ENCODE measurements at places on chromosomes 12 and 14.

- no peak for DNase-seq
Observed at GRCh38 chr14:69324341-69324931, 64.5 kb downstream of the GALNT16 start.

GRCh38 chr12:6852651-6853354 is 853 bp downstream of the USP5 start:
- peak; percentile 59 for DNase-seq

- DNase-seq, result no peak
Observed at GRCh38 chr14:98953551-98954348, 318.2 kb downstream of the BCL11B start.

DNA sequence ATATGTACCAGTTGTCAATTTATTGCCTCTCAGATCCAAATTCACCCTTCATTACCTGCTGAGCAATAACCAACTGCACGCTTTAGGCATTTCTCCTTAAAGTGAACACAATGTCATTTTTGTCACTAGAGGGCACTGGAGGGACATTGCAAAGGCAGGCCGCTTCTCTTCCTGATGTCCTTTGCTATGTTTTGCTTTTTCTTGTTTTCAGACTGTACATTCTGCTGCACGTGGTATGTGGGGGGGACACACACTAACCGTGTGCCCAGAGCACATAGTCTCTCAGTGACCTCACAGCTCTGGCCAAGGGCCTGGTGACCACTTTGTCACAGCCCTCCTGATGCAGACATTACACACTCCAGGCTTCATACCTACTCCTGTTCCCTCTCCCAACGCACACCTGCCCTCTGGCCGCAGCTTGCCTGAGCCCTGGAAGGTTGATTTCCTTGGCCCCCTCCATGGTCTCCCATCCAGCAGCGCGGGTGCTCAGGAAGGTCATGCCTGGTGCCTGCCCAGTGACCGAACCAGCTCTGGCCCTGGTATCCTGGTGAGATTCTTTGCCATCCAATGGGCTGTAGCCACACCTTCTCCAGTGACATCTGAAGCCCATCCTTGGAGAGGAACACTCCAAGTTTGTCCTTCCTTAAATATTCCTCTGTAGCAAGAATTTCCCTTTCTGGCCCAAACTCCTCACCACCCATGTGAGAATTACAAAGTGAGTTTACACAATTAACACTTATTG is 39.9 kb downstream of the MYO1H start:
- DNase-seq, result no peak

DNA sequence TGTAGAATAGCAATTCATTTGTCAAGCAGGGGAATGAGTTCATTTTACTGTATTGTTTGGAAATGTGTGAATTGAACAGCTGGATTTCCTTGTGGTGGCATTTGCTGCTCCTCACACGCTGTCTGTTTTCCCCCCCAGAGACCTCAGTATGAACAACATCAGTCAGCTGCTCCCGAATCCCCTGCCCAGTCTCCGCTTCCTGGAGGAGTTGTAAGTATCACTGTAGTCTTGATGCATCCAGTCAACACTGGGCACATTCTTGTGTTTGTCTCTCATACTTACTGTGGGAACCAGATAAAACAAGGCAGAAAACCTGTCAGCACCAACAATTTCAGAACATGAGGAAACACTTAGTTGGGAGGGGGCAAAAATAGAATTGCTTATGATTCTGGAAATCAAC is 64.9 kb downstream of the LGR5 start:
- DNase-seq, result no peak

GRCh38 chr14:70906793-70907175 is 475 bp upstream of the PCNX1 start:
- DNase-seq, result no peak

GRCh38 chr14:29911810-29912209 is 15.8 kb downstream of the PRKD1 start:
- no peak for DNase-seq

DNA sequence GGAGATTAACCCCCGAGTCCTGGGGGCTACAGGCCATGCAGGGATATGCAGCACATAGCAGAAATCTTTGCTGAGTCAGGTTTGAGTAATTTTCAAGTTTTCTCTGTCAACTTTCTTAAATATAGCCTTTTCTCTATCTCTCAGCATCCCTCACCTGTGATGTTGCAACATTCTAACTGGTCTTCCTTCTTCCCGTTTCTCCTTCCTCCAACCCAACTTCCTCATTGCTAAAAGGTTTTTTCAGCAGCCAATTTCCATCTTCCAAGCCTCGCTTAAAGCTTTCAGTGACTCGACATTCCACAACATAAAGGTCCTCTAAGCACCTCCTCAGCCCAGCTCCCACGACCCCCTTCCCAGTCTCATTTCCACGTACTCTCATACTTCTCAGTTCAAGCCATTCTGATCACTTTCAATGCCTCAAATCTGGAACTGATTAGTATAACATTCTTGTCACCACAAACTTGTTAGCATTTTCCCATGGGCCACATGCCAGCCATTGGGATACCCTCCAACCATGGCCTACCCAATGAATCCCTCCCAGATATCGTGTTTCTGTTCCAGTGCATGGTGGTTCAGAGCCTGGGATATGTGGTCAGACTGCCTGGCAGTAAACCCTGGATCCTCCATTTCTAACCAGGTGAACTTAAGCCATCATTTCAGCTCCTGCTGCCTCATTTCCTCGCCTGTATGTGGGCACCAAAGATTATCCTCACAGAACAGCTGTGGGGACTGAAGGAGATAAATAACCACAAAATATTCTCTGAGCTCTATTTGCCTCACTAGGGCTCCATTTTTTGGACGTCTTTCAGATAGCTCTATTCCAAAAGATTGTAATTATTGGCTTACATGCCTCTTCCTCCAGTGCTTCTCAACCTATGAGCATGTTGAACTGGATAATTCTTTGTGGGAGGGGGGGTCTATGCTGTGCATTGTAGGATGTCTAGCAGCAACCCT is 65.8 kb downstream of the KCNK10 start:
- no peak for DNase-seq

DNA sequence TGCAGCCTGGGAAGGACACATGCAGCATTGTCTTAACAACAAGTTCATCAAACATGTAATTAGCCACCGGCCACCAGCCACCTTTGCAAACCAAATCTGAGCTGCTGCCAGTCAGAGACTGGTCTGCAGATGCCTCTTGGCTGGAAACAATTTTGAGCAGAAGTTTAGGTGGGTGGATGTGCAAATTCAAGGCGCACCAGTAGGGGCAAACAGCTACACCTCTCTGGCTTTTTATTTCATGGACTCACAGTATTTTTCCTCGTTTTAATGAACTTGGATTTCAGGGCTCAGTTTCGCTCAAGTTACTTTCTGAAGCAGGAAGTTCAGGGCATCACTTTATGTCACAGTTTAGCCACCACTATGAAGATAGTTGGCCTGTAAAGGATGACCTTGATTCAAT is 94.3 kb downstream of the OTX2 start:
- DNase-seq, result no peak

GRCh38 chr14:100865682-100866591 is 37.6 kb downstream of the RTL1 start:
- DNase-seq, result no peak

All from T-cell (primary cell).